ENCODE measurements at places on chromosomes 11 and 22. TPM values are rescaled to one million over a fixed set of nuclear protein-coding genes. Genes with fewer than 3 reads are reported as not detected.

Gene PRAME
- not detected for total RNA-seq

Gene MS4A1
- 237 TPM for total RNA-seq

Gene DDX6
- 159 TPM for total RNA-seq

Gene NR1H3
- 119 TPM for total RNA-seq

Gene LRRN4CL
- total RNA-seq = not detected

- no peaks in the 10 kb centered on the region for H3K36me3 ChIP-seq
- H3K27me3 ChIP-seq = peaks cover 34% of the 10 kb centered on the region
- DNase-seq = no peak
- H3K4me3 ChIP-seq = no peak overlapping the region
Observed at GRCh38 chr22:29483254-29483653, 3.2 kb downstream of the NEFH start.

GRCh38 chr22:48906216-48906835 lies 921.3 kb downstream of the BRD1 start:
- DNase-seq = no peak
- H3K4me1 ChIP-seq = no peaks in the 10 kb centered on the region
- no peaks in the 10 kb centered on the region for H3K36me3 ChIP-seq

DNA sequence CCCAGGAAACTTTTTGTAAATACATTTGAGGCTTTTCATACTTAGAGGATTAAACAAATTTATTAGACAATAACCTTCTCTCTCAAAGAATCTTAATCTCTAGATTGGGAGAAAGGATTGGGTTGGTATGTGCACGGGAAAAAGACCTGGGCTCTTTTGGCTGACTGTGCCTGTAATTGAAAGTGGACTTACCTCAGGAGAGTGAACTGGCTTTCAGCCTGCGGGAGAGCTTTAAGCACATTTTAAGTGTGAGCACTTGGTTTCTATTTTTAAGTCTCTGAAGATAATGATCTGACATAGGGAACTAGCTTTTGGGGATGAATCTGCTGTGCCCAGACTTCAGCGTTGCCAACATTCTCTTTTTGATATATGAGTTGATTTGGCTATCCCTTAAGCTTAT lies 35.8 kb downstream of the UVRAG start:
- peaks cover 11% of the 10 kb centered on the region for H3K4me1 ChIP-seq
- H3K36me3 ChIP-seq = no peaks in the 10 kb centered on the region
- H3K4me3 ChIP-seq = no peak overlapping the region
- DNase-seq = no peak
- no peaks in the 10 kb centered on the region for H3K27me3 ChIP-seq
- no peak overlapping the region for H3K27ac ChIP-seq

GRCh38 chr11:131397675-131398074 lies 27.3 kb downstream of the NTM start:
- no peak overlapping the region for H3K27ac ChIP-seq
- no peak overlapping the region for H3K4me3 ChIP-seq
- no peak for DNase-seq
- H3K27me3 ChIP-seq = no peaks in the 10 kb centered on the region
- no peaks in the 10 kb centered on the region for H3K4me1 ChIP-seq
